GM12864 (cell line): ENCODE measurements at places on chromosomes 7 and 10.

DNA sequence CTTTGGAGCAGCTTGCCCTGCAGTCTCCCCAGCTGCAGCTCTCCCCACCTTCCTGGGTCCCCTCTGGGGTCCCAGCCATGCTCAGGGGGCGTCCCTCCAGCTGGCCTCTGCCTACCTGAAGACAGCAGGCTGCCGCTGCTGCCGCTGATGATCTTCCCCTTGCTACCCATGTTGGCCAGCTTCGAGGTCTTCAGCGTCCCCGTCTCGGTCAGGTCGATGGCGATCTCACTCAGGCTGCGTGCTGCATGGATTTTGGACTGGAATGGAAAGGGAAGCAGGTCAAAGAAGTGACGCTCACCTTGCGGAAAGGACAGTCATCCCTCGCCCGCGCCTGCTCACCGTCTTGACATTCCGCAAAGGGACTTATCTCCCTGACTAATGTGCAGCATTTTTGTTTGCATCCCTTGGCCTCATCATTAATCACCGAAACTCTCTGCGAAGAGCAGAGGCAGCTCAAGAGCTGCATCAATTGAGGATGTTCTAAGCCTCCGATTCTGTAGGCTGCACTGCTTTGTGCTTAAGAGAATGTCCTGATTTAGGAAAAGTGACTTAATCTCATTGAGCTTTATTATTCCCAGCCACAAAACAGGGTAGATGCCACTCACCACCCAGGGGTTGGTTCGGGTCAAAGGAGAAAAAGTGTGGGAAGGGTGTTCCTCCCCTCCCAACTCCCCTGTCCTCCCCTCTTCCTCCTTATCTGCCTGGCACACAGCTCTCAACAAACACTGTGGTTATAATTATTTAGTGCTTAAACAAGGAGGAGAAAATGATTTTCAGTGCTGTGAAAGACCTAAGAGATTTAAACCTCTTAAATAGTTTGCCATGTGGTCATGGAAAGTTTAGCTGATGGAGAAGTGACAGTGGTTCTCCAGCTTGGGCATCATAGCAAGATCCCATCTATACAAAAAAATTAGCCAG lies 107.3 kb downstream of the PRPF18 start:
- DNase-seq, result no peak

GRCh38 chr10:43605850-43606322 lies 352 bp upstream of the ZNF485 start:
- DNase-seq, result no peak

DNA sequence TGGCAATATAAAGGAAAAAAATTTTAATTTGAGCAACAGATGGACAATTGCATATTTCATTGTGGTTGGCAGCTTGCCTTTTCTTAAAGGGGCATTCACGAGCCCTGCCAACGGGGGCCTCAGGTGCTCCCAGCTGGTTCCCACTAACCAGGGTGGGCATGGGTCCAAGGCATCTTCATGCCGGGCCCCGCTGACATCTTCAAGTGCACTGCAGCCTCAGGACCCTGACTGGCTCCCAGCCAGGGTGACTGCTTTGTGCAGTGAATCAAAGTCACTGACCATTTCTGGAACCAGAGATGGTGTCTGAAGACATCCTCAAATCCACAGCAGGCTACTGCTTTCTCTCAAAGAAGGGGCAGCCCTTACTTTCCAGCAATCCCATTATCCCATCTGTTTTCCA lies 275.2 kb upstream of the MGMT start:
- DNase-seq, result no peak

DNA sequence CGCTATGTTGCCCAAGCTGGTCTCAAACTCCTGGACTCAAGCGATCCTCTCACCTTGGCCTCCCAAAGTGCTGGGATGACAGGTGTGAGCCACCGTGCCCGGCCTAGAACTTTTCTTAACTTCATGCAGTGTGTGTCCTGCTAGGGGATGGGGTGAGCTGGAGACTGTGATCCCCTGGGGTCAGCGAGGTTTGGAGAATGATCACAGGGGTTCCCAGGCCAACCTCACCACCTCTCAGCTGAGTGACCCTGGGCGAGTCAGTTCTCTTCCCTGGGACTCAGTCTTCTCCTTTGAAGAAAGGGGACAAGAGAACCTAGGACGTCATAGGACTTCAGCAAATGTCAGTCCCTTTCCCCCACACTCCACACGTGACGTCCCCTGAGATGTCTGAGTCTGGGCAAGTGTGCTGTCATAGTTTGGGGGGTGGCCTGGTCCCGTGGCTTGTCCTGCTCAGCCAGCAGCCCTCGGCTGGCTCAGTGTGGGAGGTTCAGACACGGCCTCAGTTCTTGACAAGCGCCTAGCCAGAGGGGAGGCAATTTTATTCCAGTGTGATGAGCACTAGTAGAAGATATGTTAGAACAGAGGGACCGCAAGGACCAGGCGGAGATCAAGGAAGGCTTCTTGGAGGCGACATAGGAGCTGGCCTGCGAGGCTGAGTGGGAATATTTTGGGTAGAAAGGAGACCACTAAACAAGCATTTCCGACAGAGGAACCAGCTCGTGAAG lies 43.3 kb upstream of the ELN start:
- DNase-seq, result no peak

DNA sequence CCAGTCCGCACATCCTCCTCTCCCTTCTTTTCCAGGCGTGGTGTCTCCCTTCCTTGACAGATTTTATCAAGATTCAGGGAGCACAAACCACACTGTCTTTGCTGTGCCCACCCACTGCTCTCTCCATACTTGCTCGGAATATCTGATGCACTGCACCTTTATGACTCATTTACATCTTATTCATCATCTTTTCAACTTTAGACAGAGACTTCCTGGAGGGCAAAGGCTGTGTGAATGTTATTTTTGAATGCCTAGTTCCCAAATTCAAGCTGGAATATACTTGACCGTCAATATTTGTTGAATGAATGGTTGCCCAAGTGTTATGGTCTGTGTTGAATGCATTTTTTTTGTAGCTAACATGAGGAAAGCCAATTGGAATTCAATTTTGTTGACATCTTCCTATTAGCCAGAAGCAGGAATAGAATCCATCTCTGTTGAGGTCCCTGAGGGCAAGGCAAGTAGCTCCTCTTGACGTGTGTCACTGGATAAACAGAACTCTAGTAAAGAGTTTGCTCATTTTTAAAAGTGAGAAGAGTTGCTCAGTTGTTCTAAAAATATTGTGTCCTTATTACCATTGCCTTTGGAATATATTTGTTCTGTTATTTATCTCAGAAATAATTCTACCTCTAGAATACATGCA lies 95.0 kb downstream of the KLF6 start:
- DNase-seq, result no peak

- DNase-seq, result no peak
Observed at GRCh38 chr7:105016068-105016708, 2.2 kb downstream of the KMT2E start.

GRCh38 chr7:906776-907157 lies 30.4 kb downstream of the GET4 start:
- DNase-seq, result no peak

DNA sequence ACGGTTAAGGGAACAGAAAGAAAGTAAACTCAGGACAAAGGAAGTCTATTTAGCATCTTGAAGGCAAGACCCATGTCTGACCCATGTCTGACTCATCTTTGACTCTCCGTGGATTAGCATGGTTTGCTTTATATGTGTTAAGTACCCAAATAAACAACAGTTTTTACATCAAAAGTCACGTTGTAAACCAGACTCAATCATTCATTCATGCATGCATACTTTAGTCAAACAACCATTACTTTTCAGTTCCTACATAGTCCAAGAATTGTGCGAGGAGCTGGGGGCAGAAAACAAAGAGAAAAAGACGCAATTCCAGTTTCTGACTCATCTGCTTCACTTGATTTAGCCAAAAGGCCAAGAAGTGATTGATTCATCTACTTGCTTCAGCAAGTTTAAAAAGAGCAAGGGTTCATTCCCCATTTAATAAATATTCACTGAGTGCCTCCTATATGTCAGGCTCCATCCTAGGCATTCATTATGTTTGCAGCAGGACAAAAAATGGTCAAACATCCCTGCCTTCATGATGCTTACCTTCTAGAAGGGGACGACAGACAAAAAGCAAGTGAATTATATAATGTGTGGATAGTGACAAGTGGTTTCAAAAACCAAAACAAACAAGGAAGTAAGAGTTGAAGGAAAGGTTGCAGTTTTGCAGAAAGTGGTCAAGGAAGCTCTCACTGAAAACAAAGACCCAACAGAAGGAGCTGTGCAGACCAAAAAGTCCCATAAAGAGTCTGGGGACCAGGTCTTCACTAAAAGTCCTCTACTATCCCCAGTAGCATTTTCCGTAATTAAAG lies 116.2 kb downstream of the FAM107B start:
- DNase-seq, result peak; percentile 37
